ENCODE measurements at places on chromosomes 3 and 15.
A peak's percentile ranks its signal among the peaks of the same experiment; 100 is the strongest.

- no peak for DNase-seq
Measured at GRCh38 chr15:83243634-83244033, 36.0 kb upstream of the HDGFL3 start.

DNA sequence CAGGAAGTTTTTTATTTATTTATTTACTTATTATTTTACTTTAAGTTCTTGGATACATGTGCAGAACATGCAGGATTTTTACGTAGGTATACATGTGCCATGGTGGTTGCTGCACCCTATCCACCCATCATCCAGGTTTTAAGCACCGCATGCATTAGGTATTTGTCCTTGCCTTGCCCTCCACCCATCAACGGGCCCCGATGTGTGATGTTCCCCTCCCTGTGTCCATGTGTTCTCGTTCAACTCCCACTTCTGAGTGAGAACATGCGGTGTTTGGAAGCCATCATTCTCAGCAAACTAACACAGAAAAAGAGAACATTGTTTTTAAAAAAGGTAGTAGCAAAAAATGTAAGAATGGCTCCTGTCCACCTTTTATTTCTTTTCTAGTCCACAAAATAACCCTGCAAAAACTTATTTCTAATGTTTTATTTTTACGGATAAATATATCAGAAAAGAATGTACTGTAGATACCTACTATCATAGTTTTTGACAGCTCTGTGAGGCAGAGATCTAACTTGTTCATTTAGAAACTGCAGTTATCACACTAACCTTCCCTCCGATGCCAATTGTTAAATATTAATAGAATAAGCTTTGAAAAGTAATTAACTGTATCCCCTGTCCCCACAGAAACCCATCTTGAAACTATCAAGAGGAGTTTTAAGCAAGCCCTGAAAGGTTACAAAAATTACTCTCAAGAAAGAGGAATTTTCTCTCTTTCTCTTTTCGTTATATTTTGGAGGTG is 189.2 kb downstream of the LPP start:
- DNase-seq, result no peak

- no peak for DNase-seq
Measured at GRCh38 chr3:32320080-32320479, 71.6 kb upstream of the CMTM7 start.

DNA sequence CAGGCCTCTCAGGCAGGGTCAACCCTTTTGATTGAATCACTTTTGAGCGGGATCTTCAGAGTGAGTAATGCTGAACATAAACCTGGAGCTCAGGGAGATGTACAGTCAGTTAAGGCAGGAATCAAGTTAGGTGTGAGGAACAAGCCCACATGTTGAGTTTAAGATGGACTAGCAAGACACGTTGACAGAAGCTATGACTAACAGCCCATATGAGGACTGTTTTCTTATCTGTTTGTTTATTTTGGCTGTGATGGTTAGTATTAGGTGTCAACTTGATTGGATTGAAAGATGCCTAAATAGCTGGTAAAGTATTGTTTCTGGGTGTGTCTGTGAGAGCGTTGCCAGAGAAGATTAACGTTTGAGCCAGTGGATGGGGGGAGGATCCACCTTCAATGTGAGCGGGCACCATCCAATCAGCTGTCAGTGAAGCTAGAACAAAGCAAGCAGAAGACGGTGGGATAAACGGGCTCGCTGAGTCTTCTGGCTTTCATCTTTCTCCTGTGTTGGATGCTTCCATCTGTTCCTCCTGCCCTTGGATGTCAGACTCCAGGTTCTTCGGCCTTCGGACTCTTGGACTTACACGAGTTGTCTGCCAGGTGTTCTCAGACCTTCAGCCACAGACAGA is 232.3 kb upstream of the STAC start:
- peak; percentile 73 for DNase-seq

GRCh38 chr15:36313021-36313420 is 266.4 kb upstream of the CDIN1 start:
- DNase-seq, result peak; percentile 40

GRCh38 chr3:190012314-190012782 is 108.3 kb downstream of the P3H2 start:
- peak; percentile 86 for DNase-seq

DNA sequence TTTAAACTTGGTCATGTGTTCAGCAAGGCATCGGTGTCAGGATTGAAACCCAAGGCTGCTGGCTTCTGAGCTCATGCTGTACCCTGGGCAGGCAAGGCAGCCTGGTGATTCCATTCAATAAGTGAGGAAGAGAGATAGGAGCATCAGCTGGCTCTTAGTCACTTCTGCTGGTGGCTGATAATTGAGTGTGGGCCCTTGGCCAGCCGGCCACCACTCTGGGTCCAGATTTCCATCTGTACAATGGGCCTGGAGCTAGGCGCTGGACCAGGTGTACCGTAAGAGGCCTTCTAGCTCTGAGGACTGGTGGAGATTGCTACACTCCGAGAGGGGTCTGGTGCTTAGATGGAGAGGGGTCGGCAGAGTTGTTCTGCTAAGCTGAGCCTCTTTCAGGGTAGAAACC is 4.3 kb downstream of the CD276 start:
- DNase-seq, result no peak

DNA sequence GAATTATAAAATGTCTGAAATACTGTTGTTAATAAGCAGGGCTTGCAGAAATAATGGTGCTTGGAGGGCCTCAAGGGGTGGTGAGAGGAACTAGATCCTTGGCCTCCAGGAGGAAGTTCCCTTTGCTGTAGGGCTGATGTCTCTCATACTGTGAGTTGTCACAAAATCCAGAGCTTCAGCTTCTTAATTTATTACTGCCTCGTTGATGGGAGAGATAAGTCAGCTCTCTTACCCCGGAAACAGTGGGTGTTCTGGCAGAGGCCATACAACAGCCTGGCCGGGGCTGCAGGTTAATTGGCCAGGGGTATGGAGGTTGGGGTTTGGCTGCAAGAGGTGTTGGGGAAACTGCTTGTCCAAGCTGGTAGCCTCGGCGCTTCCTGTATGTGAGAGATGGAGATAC is 15.5 kb downstream of the MAPKAPK3 start:
- peak; percentile 50 for DNase-seq

DNA sequence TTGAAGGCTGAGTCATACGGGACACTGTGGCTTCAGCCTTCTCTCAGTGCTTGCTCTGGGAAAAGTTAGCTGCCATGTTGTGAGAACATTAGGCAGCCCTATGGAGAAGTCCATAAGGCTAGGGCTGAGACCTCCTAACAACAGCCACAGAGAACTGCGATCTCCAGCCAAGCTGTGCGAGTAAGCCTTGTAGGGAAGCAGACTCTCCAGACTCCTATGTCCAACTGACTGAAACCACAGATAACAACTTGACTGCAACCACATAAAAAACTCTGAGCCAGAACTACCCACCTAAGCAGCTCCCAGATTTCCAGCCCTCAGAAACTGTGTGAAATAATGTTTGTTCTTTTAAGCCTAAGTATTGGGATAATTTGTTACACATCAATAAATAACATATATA is 40.7 kb downstream of the DENND6A start:
- DNase-seq, result no peak

DNA sequence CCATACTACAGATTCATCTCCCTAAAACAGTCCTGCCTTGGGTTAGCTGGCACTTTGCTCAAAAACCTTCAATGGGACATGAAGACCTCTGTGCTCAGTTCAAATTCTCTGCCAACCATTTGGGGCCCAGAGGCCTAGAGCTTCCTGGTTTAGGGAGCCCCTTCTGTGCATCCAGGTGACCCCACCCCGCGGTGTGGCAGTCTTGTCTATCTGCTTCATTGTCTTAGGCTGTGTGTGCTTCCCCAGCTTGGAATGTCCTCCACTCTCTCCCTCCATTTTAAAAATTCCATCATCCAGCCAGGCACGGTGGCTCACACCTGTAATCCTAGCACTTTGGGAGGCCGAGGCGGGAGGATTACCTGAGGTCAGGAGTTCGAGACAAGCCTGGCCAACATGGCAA is 99.0 kb upstream of the NEO1 start:
- no peak for DNase-seq

DNA sequence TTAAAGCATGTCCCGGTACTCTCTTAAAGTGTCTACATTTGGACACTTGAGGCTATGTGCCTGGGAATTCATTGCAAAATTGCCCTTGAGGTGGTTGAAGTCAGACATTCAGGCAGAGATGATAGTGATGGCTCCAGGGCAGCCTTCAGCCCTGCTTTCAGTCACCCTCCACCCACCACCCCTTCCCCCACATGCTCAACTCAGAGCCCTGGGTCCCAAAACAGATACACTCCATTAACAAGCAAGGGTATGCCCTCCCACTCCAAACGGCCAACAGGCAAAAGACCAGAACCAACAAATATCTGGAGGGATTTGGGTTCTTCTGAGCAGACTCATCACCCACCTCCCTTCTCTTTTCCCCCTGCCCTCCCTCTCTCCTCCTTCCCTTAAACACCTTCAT is 29.9 kb upstream of the VIPR1 start:
- no peak for DNase-seq

GRCh38 chr15:41018534-41018933 is 65.3 kb downstream of the CHAC1 start:
- DNase-seq, result peak; percentile 89

GRCh38 chr15:53589520-53590057 is 169.9 kb downstream of the WDR72 start:
- DNase-seq, result no peak

DNA sequence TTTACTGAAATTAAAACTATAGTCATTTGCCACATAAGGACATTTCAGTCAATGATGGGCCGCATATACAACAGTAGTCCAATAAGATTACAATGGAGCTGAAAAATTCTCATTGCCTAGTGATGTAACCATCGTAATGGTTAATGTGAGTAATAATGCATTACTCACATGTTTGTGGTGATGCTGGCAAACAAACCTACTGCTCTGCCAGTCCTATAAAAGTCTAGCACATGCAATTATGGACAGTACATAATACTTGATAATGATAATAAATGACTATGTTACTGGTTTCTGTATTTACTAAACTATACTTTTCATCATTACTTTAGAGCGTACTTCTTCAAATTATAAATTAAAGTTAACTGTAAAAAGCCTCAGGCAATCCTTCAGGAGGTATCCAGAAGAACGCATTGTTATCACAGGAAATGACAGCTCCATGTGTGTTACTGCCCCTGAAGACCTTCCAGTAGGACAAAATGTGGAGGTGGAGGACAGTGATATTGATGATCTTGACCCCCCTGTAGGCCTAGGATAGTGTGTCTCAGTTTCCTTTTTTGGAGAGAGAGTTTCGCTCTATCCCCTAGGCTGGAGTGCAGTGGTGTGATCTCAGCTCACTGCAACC is 102.7 kb downstream of the ATP1B3 start:
- peak; percentile 86 for DNase-seq

- no peak for DNase-seq
Measured at GRCh38 chr3:133038731-133039375, 662 bp downstream of the TMEM108 start.

GRCh38 chr3:61008998-61009380 is 242.3 kb downstream of the FHIT start:
- no peak for DNase-seq

GRCh38 chr3:58411851-58412830 is 21.5 kb downstream of the PDHB start:
- no peak for DNase-seq

GRCh38 chr15:56365075-56365711 is at the start of gene TEX9:
TEX9 (plus strand) TSS chr15:56365426; CDS start chr15:56365451, 25 bp downstream.
- peak; percentile 77 for DNase-seq

- no peak for DNase-seq
Measured at GRCh38 chr3:30253832-30254231, 352.6 kb upstream of the TGFBR2 start.

GRCh38 chr3:123424321-123424998 is 24.4 kb downstream of the ADCY5 start:
- DNase-seq, result no peak

DNA sequence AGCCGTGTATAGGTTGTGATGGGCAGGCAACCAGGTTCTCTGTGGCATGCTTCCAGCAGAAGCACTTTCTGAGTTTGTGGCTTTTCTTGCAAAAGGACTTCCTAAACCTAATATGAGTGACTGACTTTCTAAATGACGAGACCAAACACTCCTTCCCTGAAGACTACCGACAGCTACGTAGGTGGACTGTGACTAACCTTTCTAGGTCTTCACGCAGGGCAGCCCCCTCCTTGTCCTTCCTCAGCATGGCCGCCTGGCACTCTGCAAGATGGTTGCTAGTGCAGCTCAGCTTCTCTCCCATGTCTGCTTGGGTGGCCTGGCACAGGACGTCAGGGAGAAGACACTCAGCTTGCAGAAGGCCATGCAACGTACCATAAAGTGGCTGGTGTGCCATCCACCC is 20.9 kb downstream of the CXCR6 start:
- DNase-seq, result no peak

GRCh38 chr3:195115600-195116406 is 155.2 kb downstream of the XXYLT1 start:
- no peak for DNase-seq

GRCh38 chr3:24237971-24238706 is 256.5 kb downstream of the THRB start:
- DNase-seq, result peak; percentile 92

DNA sequence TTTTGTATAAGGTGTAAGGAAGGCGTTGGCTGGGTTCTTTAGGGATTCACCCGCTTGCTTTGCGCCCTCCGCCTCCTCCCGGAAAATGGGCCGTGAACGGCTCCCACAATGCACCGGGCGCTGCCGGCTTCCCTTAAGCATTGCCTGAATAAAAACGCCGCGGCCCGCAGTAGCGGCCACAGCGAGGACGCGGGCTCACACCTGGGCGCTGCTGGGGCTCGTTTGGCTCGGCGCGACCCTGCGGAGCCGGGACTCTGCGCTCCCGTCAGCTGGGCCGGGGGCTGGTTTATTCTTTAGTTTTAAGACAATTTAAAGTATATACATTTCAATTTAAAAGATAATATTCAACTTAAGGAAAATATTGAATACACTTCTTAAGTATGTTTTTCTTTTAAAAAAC is 343.5 kb upstream of the RGMA start:
- DNase-seq, result no peak

DNA sequence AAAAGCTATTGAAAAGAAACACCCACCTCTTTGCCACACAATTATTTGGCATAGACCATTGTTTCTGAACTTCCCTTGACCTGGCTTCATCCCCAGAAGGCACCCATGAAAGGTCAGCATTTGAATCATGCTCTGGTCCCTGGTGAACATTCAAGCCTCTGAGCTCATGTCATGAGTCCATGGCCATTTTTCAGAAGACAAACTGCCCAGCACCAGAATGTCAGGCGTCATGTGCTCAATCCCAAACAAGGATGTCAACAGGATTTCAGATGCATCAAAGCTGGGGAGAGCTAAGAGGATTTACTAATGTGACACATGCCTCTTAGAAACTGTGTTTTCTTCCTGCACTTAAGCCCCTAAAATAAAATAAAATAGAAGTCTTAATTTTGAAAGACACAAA is 41.3 kb downstream of the TMED3 start:
- DNase-seq, result no peak

Data from PC-3 (cell line).